HTR-8/SVneo (cell line): ENCODE measurements at places on chromosomes 12 and 14.

DNA sequence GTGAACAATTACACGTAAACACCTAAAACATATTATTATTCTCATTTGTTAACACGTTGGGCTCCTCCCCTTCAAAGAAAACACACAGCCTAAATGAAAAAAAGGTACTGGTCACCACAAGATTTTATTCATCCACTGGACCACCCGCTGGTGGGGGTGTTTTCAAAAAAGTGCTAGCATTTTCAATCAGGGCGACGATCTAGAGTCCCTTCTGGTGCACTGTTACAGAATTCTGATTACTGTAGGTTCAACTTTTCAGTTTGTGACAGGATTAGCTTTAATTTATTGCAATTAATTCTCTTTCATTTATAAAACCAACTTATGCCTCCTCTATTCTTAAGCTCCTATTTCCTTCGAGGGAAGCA is 443 bp downstream of the MAGOHB start:
- DNase-seq: no peak

GRCh38 chr12:104230304-104231095 is 14.9 kb downstream of the TXNRD1 start:
- DNase-seq: no peak

- no peak for DNase-seq
These were observed 123.0 kb downstream of the FSCB start for GRCh38 chr14:44384093-44384492.

DNA sequence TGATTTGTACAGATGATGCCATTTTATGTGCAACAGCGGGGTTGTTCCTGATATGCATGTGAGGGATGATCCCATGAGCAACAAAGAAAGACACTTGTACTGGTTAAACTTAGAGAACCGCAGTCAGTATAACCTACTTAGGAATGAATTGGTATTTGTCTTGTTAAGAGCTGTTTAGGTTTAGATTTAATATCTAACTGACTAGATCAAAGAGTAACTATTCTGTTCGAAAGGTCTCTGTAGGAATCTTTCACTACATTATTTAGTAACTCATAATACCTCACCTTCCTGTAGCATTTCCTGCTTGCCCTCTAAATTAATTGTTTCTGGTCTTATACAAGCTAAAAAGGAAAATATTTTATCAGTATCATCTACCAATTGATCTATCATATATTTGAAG is 350.4 kb downstream of the TRHDE start:
- no peak for DNase-seq

DNA sequence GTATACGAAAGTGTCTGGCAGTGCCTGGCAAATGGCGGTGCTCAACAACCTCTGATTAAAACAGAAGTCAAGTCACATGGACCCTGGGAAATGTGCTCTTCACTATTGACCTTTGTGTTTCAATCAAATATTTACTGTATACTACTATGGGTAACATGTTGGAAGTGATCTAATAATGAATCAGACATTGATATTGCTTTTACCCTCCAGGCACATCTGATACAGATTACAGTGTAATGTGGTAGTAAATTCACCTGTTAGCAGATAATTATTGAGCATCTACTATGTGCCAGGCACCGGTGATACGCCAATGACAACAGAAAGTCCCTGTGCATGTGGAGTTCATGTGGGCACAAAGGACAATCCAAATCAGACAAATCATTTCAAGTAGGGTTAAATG is 63.1 kb downstream of the STON2 start:
- DNase-seq: no peak

DNA sequence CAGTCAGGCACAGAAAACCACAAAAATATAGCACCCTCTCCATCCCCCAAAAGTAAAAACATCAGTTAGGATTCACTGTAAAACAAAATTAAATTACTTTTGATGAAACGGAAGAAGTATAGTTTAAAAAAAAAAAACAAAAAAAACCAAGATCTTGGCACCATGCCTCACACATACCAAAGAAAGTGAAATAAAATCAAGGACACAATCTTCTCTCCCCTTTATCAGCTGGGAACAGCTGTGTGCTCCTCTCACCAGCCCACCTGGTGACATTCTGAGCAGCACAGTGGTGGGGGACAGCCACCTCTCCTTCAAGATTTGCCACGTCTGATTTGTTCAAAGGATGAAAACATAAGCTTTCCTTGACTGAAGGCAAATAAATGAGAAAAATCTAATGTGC is 55.5 kb downstream of the ESR2 start:
- no peak for DNase-seq

GRCh38 chr14:76088326-76088725 is 63.4 kb upstream of the GPATCH2L start:
- no peak for DNase-seq

GRCh38 chr12:71461787-71462328 is 22.3 kb downstream of the LGR5 start:
- DNase-seq: no peak

DNA sequence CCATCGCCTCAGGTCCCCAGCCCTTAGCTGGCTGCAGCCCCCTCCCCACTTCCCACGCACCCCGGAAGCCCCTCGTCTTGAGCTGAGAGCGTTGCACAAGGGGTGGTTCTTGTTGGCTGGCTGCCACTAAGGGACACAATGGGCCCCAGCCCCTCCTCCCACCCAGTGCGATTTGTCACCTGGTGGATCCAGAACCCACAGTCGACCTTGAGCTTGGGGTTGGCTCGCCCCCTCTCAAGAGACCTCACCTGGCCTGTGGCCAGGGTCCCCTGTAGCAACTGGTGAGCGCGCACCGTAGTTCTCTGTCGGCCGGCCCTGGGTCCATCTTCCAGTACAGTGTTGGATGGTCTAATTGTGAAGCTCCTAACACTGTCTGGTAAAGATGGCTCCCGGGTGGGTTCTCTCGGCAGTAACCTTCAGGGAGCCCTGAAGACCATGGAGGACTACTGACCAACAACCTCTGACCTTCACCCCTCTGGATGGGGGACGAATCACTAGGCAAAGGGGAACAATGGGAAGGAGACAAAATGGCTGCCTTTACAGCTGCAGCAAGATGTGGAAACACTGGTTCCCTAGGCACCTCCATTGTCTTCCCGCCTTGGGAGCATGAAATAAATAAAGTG is 6.6 kb downstream of the PHB2 start:
- DNase-seq: no peak

DNA sequence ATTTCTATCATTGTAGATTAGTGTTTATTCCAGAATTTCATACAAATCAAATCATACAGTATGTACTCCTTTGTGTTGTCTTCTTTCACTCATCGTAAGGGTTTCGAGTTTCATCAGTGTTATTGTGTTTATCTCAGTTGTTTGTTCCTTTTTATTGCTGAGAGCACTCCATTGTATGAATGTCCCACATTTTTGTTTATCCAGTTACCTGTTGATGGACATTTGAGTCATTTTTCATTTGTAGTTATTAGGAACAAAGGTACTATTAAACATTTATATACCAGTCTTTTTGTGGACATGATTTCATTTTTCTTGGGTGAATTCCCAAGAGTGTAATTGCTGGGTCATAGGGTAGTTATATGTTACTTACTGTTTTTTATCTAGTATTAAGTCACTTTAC is 70.0 kb downstream of the BICD1 start:
- no peak for DNase-seq

- DNase-seq: no peak
These were observed 27.3 kb upstream of the KLRF1 start for GRCh38 chr12:9799961-9800360.

DNA sequence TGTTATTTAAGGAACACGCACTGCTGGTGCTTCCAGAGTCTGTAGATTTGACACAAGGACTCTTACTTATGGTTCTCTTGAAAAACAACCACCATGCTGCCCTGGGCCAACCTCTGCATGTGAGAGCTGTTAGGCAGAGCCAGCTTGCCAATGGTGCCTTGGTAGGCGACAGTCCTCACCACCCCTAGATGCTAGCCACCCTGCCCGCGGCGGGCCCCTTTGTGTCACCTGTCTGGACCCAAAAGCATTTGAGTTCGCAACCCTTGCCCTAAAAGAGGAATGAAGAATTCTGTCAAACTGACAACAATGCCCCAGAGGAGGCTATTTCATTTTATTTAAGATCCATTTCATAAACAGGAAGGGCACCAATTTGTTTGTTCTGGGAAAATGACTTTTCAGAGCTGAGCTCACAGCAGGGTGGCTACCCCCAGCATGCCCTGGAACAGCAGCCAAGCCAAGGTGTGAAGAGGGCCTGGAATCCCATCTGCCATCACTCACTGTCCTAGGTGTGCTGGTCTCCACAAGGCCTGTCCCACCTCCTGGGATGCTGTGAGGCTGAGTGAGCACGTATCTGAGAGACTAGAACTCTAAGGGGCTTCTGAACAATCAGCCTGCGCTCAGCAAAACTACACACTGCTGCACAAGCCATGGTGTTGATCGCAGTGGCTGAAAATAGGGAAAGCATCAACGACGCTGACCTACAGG is 63.8 kb upstream of the FZD10 start:
- no peak for DNase-seq

DNA sequence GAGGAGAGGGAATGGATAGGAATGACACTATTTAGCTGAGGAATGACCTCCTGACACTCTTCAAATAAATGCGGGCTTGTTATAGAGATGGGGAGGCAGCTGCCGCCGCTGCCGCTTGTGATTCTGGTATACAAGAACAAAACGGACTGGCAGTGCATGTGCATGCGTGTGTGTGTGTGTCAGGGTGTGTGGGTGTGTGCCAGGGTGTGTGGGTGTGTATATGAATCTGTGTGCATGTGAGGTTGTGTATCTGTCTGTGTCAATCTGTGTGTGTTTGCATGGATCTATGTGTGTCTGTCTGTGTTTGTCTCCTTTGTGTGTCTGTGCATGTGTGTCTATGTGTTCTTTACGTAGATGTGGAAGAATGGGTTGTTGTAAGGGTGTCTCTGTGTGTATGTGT is 26.0 kb upstream of the LHX5 start:
- no peak for DNase-seq

DNA sequence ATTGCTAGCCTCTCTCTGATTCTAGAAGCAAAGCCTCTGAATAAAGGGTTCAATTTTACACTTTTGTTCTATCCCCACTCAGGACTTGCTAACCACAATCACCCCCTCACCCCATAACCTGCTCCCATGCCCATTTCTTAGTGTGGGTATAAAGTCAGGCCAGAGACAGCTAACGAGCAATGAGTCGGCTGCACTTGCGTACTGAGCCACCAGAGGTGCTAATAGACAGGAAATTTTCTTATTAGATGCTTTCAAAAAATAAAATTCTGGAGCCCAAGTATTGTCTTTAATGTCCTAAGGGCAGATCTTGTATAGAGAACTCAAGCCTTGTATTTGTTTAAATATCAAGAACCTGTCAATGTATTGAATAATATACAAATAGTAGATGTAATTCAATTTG is 256.9 kb downstream of the SYT1 start:
- peak; percentile 3 for DNase-seq

DNA sequence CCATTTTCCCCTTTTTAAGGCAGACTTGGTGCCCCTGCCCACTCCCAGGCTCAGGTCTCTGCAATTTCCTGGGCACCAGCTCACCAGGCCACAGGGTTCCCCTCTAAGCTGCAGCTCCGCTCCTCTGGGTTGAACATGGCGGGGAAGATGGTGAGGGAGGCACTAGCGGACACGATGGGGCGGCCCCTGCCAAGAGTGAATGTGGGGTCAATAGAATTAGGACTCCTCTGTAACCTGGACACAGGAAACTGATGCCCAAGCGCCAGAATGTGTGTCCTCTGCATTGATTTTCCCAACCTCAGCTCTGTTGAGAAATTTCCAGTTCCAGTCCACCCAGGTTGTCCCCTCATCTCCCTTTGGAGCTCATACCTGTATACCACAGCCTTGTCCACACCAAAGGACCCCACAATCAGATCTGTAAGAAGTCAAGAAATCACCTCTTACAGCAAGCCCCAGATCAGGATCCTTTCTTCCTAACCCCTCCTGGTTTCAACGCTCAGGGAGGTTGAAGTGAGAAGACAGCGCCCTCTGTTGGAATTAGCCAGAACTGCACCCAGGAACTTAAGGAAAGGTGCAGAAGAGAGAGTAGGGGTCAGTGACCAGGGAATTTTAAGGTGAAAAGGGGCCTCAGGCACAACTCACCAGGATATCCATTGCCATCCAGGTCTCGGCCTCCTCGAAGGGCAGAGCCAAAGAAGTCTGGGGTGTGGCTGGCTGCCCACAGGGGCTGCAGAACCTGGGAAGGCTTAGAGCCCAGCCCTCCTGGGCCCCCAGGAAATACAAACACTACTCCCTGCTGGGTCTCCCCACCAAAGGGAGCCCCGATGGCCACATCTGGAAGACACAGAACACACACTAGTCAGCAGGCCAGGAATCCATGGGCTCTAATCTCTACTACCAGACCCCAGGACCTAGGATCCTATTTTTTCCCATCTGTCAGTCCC is 14.7 kb downstream of the ITGA5 start:
- peak; percentile 53 for DNase-seq

DNA sequence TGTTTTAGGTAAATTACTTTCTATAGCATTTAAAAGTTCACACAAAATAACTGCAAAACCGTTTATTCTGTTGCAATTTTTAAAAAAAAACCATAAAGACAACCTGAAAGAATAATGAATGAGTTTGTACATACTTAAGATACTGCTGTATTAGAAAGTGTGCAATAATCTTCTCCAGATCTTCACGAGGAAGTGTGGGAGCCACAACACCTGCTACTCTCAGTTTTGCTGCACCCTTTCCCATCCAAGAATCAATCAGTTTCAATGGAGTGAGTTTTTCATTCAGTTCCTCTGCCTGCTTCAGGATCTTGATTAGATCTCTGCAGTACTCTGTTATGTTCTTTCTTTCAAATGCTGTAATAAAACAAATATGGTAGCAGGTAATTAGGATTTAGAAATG is 30.1 kb downstream of the RECQL start:
- DNase-seq: no peak

DNA sequence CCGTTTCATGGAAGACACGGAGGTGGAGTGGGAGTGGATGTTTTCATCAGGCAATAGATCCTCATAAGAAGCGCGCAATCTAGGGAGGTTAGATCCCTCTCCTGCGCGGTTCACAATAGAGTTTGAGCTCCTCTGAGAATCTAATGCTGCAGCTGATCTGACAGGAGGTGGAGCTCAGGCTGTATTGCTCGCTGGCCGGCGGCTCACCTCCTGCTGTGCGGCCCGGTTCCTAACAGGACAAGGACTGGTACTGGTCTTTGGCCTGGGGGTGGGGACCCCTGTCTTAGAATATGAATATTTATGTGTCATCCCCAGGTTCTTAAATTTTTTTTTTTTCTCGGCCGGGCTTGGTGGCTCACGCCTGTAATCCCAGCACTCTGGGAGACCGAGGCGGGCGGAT is 36.7 kb downstream of the PRICKLE1 start:
- no peak for DNase-seq

- DNase-seq: no peak
These were observed at the start of gene DCD for GRCh38 chr12:54648265-54648664. Gene DCD (minus strand): TSS chr12:54648365. CDS start chr12:54648303, 62 bp downstream.
